ENCODE measurements at places on chromosomes 2 and 18.

GRCh38 chr2:218781691-218782527, at the start of gene CYP27A1:
Gene CYP27A1 (plus strand): TSS chr2:218782147. CDS start chr2:218782183, 36 bp downstream.
- peak; percentile 9 for DNase-seq

DNA sequence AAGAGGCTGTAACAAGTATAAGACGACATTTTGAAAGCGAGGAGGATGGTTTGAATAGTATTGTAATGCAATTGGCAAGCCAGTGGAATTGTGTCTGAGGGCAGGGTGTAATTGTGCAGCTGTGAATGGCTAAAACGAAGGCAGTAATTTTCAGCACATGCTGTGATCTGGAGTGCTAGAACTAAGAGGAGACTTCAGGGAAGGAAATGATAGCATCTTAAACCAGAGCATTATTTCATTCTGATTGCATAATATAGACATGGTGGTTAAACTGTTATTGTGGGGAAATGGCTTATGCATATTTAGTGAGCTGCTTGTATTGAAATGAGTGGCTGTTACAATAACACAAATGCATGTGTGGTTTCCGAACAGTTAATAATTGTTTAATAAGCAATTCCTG, 36.3 kb downstream of the THSD7B start:
- DNase-seq, result no peak

DNA sequence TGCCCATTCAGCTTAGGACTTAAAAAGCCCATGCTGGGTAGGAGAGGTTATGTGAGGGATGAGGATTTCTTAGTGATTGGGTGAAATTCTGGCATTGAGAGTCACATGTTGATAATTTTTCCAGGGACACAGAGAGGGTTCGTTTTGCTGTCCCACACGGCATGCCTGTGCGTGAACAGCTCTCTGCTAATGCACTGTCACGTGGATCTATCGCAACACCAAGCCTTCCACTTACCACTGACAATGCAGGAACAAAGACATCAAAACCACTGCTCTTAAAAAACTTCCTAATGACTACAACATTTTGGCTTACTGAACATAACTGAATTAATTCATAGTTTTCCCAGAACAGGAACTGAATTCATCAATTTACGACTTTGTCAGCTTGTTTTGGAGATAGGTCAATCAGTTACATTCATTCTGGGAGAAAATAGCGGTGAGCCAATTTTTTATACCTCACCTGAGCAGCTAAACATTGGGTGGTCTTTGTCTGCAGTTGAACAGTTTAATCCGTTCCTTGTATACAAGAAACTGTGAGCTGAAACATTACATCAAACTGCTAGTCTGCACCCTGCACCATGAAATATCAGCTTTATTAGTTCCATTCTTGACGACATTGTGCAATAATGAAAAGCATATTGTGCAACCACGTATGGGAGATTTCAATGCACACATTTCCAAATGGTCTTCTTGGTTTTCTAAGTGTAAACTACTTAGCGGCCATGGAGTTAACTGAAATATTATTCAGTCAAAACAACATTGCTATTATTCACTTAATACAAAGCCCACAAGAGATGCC, 127.1 kb downstream of the LPIN1 start:
- DNase-seq, result no peak

- no peak for DNase-seq
Measured at GRCh38 chr2:168181825-168182224, 65.6 kb downstream of the STK39 start.

- no peak for DNase-seq
Measured at GRCh38 chr2:189824694-189825396, 40.6 kb downstream of the PMS1 start.

GRCh38 chr2:161961061-161961460, 113.0 kb downstream of the DPP4 start:
- DNase-seq, result no peak

GRCh38 chr2:174083843-174084458, 118.8 kb upstream of the SP3 start:
- no peak for DNase-seq

GRCh38 chr18:40577239-40577980, 1377.6 kb upstream of the PIK3C3 start:
- no peak for DNase-seq

GRCh38 chr18:4871197-4871596, 325.9 kb downstream of the AKAIN1 start:
- DNase-seq, result no peak

GRCh38 chr2:240208631-240209211, 68.3 kb upstream of the OTOS start:
- no peak for DNase-seq

GRCh38 chr2:3840611-3841155, 137.3 kb downstream of the DCDC2C start:
- DNase-seq, result no peak

- DNase-seq, result no peak
Measured at GRCh38 chr2:156472686-156473085, 36.5 kb downstream of the GPD2 start.

DNA sequence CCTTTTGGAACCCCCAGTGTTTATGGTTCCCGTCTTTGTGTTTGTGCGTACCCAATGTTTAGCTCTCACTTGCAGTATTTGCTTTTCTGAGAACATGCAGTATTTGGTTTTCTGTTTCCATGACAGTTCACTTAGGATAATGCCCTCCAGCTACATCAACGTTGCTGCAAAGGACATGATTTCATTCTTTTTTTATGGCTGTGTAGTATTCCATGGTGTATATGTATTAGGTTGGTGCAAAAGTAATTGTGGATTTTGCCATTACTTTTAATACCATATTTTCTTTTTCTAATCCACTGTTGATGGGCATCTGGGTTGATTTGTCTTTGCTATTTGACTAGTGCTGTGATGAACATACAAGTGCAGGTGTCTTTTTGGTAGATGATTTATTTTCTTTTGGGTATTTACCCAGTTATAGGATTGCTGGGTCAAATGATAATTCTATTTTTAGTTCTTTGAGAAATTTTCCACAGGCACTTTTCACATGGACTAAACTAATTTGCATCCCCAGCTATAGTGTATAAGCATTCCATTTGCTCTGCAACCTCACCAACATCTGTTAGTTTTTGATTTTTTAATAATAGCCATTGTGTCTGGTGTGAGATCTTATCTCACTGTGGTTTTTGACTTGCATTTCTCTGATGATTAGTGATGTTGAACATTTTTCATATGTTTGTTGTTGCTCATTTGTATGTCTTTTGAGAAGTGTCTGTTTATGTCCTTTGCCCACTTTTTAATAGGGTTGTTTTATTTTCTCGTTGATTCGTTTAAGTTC, 63.6 kb downstream of the CERS6 start:
- no peak for DNase-seq

DNA sequence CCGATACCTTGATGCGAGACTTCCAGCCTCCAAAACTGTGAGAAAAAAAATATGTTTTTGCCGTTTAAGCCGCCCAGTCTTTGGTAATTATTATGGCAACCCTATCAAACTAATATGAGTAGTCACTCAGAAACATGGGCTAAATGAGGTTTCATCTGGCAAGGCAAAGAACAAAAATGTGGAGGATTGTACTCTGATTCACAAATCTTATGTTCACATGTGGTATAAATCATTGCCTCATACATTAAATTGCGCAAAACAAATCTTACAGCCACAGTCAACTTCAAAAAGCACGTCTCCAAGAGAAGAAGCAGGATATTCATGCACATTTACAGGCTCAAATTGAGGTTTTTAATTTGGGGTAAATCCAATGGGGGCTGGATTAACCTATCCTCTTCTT, 1435.4 kb upstream of the LRRTM1 start:
- DNase-seq, result no peak

- no peak for DNase-seq
Measured at GRCh38 chr2:74525717-74526648, at the start of gene DQX1. Gene DQX1 (minus strand): TSS chr2:74526231. CDS start chr2:74525729, 502 bp downstream.

DNA sequence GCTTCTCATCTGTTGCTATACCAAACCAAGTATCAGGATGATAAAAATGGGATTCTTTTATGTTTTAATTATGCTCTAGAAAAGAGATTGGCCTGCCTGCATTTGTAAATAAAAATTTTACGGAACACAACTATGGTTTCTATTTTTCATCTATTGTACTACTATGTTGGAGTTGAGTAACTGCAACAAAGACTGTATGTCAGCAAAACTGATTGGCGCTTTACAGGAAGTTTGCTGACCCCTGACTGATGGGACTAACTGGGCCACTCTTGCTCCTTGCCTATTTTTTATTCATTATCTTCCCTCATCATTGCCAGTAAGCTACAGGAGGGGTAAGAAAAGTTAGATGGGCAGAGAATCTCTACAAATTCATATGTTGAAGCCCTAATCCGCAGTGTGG, 242.3 kb downstream of the FSIP2 start:
- DNase-seq, result no peak

DNA sequence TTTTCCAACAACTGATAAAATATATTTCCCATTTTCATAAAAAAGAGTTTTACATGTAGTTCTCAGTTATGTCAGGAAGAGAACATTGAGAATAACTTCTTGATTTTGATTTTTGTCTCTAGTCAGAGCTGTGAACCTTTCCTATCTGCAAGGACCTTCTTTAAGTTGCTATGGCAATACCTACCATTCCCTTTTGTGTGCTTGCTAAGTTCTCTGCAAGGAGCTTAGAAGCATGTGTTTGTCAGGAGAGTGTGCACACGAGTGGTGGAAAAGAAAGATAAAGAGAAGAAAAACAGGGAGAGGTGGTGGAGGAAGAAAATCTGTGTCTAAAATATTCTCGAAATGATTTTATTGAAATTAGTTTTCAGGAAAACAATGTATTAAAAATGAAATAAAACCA, 140.3 kb upstream of the SLC8A1 start:
- no peak for DNase-seq

DNA sequence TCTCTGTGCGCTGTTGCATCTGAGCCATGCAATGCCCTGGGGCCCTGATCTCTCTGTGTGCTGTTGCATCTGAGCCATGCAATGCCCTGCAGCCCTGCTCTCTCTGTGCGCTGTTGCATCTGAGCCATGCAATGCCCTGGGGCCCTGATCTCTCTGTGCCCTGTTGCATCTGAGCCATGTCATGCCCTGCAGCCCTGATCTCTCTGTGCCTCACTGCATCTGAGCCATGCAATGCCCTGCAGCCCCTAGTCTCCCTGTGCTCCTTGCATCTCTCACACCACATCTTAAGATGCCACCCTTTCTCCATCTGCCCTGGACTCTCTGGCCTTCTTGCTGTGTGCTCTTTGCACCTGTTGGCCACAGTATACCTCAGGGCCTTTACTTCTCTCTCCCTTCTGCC, 56.2 kb downstream of the SOX11 start:
- DNase-seq, result no peak

DNA sequence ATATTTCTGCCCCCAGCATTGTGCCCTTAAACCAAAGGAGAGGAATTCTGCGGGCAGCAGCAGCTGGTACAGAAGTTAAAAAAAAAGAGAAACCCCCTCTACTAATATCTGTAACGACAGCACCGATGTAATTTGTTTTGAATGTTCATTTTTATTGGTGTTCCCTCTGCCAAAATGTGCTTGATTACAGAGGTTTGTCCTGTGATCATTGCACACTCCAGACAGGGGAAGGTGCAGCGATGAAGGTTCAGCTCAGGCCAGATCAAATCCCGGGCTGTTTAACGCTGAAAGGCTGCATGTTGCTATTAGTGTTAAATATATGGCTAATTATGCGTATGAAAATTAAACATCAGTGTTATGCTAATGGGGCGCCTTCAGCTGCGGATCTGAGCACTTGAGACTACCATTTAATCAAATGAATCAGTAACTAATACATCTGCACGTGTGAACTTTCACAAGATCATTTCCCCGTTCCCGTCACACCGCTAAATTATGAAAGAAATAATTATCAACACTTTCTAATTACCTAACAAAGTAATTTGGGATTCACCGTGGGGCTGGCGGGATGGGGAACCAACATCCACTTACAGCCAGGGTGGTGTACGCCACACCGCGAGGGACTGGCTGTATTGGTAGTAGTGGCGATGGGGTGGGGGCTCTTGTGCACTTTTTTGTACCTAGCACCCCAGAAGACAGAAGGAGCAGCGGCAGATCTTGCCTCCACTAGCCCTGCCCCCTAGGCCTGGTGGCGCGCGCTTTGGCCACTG, 1.5 kb upstream of the DLX1 start:
- DNase-seq, result peak; percentile 24

DNA sequence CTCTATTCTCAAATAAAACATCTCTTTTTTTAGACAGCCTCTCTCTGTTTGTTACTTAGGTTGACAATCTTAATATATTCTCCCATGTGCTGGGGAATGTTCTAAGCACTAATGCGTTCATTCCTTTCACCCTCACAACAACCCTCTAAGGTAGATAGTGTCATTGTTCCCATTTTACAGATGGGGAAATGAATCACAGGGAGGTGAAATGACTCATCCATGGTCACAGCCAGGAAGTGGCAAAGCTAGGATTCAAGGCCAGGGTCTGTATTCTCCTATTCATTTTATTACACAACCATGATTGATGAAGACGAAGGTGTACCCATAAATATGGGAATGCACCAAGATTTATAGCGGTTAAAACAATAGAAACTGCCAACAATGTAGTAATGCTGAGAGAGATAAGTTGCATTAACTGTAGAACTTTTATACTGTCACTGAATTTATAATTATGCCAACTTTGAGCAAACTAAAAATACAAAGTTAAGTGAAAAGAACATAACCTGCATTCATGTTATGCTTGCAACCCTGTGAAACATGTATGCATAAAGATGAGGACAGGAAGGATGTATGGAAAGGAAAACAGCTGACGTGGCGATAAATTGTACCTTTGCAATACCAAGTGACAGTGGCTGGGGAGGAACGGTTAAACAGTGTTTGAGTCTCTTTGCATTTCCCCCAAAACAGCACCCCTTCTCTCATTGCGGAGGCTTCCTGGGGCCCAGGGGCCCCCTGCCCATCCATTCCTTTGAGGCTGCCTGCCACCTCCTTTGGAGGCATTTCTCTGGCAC, 257.7 kb upstream of the AGAP1 start:
- DNase-seq, result no peak

DNA sequence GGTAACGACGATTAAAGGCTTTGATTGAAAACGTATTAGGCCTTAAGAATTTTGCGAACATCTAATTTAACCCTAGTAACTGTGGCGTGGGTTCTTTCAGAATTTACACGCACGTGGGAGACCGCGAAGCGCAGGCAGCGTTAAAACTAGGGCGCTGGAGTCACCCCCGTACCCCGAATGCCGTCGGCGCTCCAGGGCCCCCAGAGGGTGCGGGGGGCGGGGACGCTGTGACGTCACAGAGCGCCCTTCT, 673 bp upstream of the SMCHD1 start:
- DNase-seq, result peak; percentile 76

DNA sequence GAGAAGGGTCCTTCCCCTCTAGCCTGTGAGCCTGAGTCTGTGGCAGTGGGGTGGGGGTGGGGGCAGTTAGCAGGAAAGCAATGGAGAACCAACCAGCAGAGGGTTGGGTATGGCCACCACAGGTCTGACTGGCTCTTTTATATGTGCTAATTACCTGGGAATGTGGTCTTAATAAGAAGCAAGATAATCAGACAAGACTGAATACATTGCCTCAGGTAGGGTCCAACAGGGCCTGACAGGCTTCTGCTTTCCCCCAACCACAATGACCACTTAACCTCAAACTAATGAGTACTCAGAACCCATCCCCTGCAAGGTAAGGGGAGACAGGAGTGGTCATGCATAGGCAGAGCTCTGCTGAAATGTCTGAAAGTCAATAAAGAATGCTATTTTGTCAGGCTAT, 39.2 kb upstream of the GALNT1 start:
- DNase-seq, result no peak

- no peak for DNase-seq
Measured at GRCh38 chr2:215914054-215914776, 99.1 kb downstream of the MREG start.

Measured in stimulated activated CD4-positive, alpha-beta T cell treated with anti-CD3 and anti-CD28 coated beads, Interleukin-15, amount 100 ng/mL, for 24 hours (primary cell).